Activated CD4-positive, CD25-positive, alpha-beta regulatory T cell (primary cell): ENCODE measurements at places on chromosomes 5 and 9.
A peak's percentile ranks its signal among the peaks of the same experiment; 100 is the strongest.

DNA sequence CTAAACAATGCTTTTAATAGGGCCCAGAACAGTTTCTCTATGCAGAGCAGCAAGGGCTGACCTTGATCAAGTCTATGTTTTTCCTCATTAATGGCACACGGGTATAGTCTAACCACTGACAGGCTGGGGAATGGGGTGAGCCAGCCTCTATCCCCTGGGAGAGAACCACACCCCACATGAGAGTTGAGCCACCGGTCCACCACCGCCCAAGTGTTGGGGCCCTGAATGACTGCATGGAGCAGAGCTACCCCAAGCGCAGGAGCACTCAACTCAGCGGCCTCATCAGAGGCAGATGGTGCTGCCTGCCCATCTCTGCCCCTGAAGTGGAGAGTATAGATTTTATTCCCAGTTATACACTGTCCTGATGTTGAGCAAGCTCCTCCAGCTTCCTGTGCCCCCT, 247.9 kb upstream of the IRX1 start:
- DNase-seq: no peak

GRCh38 chr5:146243247-146243646, 39.8 kb downstream of the RBM27 start:
- no peak for DNase-seq

- DNase-seq: no peak
These were observed 176.9 kb downstream of the GDNF start for GRCh38 chr5:37662789-37663485.

DNA sequence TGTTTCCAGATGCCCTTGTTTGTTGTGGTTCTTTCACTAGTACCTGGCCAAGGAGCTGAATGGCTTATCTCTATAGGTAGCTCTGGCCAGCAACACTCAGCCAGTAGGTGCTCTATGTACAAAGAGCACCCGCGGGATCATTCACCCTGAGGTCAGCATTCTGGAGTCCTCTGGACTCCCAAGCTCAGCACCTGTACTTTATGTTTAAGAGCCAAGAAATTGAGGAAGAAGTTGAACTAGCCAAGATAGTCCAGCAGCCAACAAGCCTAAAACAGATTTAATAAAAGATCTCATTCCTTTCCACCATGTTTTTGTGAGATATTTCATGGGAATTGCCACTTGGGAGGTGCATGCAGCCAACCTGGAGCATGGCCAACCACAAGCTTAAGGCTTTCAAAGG, 242.6 kb upstream of the PAPPA start:
- no peak for DNase-seq

DNA sequence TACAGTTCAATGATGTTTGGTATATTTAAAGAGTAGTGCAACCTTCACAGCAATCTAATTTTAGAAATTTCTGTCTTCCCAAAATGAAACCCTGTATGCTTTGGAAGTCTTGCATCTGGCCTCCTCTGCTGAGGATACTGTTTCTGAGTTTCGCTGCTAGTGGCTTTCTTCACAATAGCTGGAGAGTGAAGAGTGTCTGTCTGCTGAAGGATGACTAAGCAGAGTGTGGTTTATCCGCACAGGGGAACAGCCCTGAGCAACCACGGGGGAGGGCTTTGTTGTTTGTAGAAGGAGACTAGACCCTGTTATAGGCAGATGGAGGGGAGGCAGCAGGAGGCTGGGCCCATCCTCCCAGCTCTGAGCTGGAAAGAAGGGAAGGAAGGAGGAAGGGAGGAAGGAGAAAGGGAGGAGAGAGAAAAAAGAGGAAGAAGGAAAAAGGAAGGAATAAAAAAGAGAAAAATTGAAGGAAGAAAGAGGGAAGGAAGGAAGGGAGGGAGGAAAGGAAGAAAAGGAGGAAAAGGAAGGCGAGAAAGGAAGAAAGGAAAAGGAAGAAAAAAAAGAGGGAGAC, 10.5 kb upstream of the IRX2 start:
- DNase-seq: no peak

DNA sequence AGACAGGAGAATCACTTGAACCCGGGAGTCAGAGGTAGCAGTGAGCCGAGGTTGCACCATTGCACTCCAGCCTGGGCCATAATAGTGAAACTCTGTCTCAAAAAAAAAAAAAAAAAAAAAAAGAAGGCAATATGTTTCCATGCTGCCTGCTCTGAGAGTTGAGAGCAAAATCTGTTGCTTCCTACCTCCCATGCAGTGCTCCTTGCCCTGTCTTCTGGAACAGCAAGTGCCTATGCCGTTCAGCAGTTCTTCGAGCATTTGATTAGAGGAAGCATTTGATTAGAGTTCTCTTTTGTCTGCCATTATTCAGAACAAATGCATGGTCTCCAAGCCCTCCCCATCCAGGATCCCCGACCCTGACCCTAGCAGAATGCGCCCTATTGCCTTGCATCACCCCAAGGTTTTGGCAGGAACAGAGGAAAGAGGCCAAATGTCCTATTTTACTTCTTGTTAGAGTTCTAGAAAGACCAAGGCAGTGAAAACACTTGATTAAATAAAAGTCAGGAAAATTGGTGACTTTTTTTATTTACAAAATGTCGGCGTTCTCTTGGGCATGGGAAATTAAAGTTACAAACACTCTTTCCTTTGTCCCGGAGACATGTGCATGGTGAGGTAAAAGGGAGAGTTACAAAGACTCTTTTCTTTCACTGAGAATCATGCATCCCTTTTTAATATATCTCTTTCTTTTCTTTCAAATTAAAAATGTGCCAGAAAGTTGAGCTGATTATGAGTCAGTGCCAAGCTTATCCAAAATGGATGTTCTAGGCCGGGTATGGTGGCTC, 27.8 kb upstream of the FSD1L start:
- DNase-seq: no peak

- no peak for DNase-seq
These were observed 21.8 kb downstream of the IRX4 start for GRCh38 chr5:1860949-1861348.

DNA sequence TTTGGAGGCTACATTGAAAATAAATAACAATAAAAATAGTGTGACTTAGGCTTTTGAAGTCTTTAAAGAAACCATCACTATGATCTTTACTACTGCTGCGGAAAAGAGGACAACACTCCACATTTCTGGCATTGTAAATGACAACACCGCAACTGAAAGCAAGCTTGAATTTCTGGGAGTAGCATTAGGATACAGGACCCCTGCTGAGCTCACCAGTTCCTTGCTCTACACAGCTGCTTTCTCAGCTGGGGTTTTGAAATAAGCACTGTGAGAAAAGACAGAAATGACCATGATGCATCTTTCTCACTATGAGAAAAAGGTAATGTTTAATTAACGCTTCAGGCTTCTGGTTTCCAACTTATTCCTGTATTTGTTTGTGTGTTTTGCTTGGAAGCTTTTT, 168.0 kb downstream of the TAF11L14 start:
- DNase-seq: no peak

DNA sequence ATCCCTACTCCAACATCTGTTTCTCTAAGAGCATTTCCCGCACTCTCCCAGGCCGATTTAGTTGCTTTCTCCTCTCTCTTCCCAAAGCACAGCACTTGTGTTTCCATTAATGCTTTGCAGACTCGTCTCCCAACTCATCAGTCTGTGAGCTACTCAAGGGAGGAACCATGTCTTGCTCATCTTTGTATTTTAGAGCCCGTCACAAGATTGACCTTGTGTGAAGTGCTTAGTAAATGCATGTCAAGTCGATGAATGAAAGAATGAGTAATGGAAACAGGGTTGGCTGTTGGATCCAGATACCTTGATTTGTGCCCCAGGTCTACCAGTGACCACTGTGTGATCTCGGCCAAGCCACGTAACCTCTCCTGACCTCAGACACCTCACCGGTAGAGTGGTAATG, 99.3 kb downstream of the KLF4 start:
- no peak for DNase-seq

GRCh38 chr5:7754490-7754889, 96.4 kb downstream of the CFAP90 start:
- no peak for DNase-seq

- DNase-seq: no peak
These were observed 20.3 kb upstream of the OSMR start for GRCh38 chr5:38825494-38825893.

DNA sequence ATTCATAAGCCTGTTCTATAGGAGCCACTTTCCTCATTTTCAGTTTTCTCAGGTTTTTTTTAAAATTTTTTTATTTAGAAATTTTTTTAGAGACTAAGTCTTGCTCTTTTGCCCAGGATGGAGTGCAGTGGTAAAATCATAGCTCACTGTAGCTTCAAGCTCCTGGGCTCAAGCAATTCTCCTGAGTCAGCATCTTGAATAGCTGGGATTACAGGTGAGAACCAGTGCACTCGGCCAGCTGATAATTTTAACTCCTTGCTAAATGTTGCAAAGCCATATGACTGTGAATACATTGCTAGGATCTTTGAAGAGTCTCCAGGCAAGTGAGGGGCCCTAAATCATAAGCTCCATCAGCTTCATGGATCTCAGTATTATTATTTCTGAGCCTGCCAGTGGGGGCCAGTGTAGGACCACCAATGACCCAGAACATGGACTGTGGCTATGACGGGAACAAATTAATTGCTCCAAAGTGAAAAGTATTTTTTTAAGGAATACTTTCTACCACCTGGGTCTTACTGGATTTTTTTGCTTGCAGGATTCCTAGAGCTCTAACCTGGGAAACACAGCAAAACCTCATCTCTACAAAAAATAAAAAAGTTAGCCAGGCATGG, 5.7 kb upstream of the GAPVD1 start:
- no peak for DNase-seq

DNA sequence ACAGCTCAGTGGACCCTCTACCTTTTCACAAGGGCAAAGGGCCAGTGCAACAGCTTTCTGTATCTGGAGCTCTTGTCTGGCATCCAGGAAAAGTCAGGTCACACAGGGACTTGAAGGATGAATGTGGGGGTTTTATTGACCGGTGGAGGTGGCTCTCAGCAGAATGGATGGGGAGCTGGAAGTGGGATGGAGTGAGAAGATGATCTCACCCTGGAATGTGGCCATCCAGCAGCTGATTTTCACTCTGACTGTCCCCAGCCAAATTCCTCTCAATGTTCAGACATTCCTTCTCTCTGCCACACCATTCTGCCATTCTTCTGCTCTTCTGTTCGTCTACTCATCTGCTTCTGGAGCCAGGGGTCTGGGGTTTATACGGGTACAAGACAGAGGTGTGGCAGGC, 1119.9 kb downstream of the TAF11L14 start:
- DNase-seq: no peak

GRCh38 chr9:74463825-74464224, 33.3 kb upstream of the RORB start:
- DNase-seq: no peak

GRCh38 chr5:174529925-174530681, 194.3 kb upstream of the MSX2 start:
- no peak for DNase-seq

DNA sequence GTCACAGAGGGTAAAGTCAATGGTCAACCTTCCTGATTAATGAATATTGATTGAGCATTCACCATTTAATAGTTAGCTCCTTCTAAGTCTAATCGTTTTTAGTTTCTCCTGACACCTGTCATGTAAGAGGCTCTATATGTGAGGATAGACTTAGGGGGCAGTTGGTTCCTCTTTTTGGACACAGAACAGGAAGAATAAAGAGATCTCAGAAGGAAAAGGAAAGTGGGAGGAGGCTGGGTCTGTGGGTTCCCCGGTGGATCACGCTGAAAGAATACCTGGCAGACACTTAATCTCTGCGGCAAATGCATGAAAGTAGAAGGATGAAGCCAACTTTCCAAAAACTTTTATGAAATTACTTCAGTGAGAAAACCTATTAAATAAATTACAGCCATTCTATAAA, 98.4 kb downstream of the PDE4D start:
- DNase-seq: no peak

- DNase-seq: no peak
These were observed 5.9 kb downstream of the MACIR start for GRCh38 chr5:103264508-103264907.

DNA sequence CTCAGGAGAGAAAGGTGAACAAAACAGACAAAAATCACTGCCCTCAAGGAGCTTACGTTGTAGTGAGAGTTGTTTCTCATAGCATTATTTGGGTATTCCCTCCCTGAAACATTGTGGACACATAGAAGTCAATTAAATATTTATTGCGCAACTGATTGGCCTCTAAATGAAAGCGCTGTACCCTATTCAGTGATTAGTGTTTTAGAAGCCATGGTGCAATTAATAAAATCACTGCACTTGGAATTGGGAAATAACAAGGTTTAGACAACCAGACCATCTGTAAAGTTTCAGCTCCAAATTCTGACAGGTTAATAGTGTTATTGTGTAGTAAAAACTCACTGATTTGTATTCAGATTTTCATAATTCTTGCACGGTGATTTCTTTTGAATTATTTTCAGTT, 35.9 kb downstream of the TNPO1 start:
- DNase-seq: no peak

GRCh38 chr5:112931473-112931872, 9.4 kb upstream of the REEP5 start:
- no peak for DNase-seq

DNA sequence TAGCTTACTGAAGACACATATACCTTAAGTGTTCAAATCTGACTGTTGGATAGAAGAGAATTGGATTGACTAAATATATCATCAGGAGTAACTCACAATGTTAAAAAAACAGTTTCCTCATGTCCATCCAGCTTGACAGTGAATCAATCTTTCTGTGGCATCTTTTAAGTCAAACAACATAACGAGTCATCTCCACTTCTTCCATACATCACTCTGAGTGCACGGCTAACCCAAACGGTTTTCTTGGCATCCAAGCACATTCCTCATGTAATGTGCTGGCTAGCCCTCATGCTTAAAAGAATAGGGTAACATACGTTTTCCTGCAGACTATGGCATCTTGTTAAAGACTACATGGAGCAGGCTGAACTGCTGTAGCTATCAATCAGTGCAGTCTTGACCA, 291.5 kb upstream of the TRPC7 start:
- DNase-seq: no peak

GRCh38 chr9:72271613-72272478, 93.2 kb downstream of the ZFAND5 start:
- peak; percentile 4 for DNase-seq

DNA sequence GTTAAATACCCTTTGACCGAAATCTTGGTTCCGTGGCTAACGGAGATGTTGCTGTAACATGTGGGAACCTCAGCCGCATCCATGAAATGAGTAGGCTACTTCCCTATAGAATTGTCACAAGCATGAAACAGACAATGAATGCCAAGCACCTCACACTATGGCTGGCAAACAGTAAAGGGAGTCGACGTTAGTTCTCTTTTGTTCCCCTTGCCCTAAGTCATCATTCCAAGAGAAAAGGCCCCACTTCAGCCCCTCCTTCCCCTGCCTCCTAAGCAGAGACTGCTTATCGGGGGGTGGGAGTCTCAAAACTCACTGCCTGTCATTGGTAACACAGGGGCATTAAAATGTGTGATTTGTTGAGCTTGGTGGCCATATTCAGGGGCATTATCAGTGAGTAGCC, 159.6 kb downstream of the MAPKAP1 start:
- no peak for DNase-seq

- DNase-seq: no peak
These were observed 13.2 kb upstream of the SLC25A48 start for GRCh38 chr5:135821061-135821801.
